Aorta (tissue), 5 donors: ENCODE measurements at places on chromosomes 11 and 22. TPM values are rescaled to one million over a fixed set of nuclear protein-coding genes. Genes with fewer than 3 reads are reported as not detected.

DNA sequence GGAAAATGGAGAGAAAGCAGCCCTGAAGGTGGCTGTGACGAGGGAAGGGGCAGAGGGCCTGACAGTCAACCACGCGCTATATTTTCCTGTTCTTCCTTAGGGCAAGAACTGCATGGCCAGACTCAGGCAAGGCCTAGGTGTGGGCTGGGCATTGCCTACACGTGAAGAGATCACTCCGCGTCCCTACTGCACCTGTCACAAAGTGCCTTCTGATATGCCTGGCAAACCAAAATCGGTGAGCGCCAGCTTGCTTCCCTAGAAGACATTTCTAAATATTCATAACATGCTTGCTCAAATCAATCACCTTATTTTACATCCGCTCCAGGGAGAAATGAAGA is 6.3 kb downstream of the TMEM121B start:
- H3K36me3 ChIP-seq = no peaks in the 10 kb centered on the region
- no peak overlapping the region for H3K27ac ChIP-seq
- H3K27me3 ChIP-seq = no peaks in the 10 kb centered on the region
- H3K4me1 ChIP-seq = no peaks in the 10 kb centered on the region
- H3K4me3 ChIP-seq = no peak overlapping the region

DNA sequence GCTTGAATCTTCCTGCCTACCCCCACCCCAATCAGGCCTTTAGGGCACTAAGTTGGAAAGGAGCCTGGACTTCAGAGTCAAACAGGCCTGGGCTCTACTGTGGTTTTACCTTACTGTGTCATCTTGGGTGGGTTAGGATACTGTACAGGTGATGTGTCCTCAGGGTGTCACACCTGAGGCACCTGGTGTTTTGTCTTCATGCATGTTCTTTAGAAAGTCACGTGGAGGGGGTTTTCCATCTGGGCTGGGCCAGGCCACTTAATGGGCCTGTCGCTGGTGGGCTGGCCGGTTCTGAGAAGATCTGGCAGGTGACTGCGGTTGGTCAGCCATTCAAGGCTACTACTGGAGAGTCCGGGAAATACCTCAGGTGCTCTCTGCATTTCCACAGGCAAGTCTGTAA is 92.6 kb downstream of the SWAP70 start:
- H3K4me1 ChIP-seq = no peaks in the 10 kb centered on the region
- no peak overlapping the region for H3K4me3 ChIP-seq
- H3K36me3 ChIP-seq = no peaks in the 10 kb centered on the region
- DNase-seq = no peak

- no peak for DNase-seq
- H3K4me1 ChIP-seq = no peaks in the 10 kb centered on the region
- no peaks in the 10 kb centered on the region for H3K27me3 ChIP-seq
- H3K4me3 ChIP-seq = no peak overlapping the region
- H3K27ac ChIP-seq = no peak overlapping the region
These were observed 51.9 kb upstream of the EIF3D start for GRCh38 chr22:36580846-36581245.

DNA sequence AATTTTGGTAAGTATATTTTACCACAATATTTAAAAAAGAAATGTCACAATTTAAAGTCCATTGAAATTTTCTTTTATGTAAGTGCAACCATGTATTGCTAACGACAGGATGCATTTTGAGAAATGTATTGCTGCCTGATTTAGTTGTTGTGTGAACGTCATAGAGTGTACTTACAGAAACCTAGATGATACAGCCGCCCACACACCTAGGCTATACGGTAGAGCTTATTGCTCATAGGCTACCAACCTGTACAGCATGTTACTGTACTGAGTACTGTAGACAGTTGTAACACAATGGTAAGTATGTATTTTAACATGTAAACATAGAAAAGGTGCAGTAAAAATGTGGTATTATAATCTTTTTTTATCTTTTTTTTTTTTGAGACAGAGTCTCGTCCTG is 48.1 kb downstream of the CBL start:
- no peak overlapping the region for H3K4me3 ChIP-seq
- H3K36me3 ChIP-seq = no peaks in the 10 kb centered on the region
- H3K27ac ChIP-seq = no peak overlapping the region
- no peaks in the 10 kb centered on the region for H3K27me3 ChIP-seq
- no peaks in the 10 kb centered on the region for H3K4me1 ChIP-seq
- no peak for DNase-seq

Gene KCNK7
- polyA plus RNA-seq = not detected

Gene TENM4
- polyA plus RNA-seq = 0.25 TPM

Gene OR51I1
- not detected for polyA plus RNA-seq
